Ascending aorta (tissue), 2 donors: ENCODE measurements at places on chromosomes 1 and 21.
A peak's percentile ranks its signal among the peaks of the same experiment; 100 is the strongest.

DNA sequence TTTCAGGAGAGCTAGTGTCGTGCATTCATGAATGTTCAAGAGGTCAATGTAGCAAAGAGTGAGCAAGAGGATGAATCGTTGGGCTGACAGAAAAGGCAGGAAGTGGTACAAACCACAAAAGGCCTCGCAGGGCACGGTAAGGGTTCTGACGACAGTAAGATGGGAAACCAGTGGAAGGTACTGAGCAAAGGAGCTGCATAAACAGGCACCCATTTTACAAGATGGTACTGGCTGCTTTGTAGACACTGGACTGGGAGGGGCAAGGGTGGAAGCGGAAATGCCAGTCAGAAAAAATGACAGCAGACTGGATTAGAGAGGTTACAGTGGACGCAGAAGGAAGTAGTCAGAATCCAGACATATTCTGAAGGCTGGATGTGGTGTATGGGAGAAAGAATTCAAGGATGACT lies 123.5 kb downstream of the PTPN14 start:
- no peak for DNase-seq

- DNase-seq = no peak
Observed at GRCh38 chr1:65392497-65392896, 28.0 kb upstream of the LEPR start.

GRCh38 chr1:183180218-183180617 lies 5.8 kb upstream of the LAMC2 start:
- DNase-seq = peak; percentile 82

- no peak for DNase-seq
Observed at GRCh38 chr1:200900877-200901276, 6.2 kb downstream of the INAVA start.

DNA sequence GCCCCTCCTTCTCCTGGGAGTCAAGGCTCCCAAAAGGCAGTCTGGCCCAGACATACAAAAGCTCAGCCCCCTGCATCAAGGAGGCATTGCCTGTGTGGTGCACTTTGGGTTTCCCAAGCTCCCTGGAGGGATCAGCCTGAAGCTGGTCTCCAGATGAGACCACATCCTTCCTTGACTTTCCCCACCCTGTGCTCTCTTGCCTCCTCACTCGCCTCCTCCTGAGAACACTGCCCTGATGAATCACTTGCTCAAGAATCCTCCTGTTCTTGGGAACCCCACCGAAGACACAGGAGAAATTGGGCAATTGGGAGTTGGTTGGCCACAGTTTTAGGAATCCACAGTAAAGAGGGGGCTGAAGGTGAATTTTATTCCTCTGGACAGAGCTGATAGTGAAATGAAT lies 34.8 kb upstream of the LYST start:
- no peak for DNase-seq

DNA sequence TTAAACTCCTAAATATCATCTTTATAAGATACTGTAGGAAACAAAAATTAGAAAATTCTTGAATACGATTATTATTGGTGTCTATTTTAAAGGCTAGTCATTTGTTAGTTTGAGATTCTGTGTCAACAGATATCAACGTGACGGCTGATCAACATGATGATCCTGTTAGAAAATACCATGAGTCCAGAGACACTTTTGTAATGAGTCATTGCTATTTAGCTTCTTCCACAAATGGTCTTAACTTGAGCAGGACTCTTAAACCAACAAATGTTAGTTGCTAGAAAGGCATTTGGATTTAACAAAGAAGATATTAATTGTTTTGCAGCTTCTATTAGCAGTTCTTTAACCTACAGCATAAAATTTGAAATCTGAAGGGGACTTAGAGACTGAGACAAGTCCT lies 131.2 kb downstream of the TGFB2 start:
- DNase-seq = no peak

DNA sequence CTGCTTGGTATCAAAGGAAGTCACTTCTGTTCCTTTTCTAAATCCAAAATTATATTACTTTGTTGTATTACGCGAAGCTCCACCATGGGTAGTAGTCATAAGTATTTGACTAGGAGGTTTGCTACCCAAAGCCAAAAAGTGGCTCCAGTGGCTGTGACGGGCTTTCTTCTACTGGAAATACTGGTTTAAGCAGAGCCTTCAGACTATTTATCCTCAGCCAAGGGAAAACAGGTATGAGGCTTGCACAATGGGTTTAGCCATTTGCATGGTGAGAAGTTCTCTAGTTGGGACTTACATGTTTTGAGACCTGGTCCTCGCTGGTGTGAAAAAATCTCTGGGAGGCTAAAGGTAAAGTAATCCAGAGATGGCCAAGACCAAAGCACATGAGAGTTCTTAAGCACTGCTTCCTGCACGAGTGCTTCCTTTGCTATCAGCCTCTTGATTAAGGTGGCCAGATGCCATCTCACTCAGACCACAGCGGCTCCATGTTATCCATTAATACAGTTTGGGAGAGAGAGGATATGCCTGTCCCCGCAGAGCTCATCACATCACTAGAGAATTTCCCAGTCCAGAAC lies 121.2 kb downstream of the PIK3R3 start:
- no peak for DNase-seq

DNA sequence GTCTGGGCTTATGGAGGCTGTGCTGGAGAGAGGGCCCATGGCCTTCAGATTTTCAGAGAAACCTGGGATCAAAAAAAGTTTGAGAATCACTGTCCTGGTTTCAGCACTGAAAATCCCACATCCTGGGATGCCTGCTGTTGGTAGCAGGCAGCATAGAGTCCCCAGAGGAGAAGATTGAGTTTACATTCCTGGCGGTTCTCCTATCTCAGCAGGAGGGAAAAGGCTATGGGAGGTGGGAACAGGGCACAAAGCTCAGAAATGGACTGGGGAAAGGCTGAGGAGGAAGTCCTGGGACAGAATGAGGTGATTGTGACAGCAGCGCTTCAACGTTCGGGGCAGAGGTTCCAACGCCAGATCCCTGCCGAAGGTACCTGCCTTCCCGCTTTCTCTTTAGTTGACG lies 103.4 kb downstream of the ETS2 start:
- no peak for DNase-seq

DNA sequence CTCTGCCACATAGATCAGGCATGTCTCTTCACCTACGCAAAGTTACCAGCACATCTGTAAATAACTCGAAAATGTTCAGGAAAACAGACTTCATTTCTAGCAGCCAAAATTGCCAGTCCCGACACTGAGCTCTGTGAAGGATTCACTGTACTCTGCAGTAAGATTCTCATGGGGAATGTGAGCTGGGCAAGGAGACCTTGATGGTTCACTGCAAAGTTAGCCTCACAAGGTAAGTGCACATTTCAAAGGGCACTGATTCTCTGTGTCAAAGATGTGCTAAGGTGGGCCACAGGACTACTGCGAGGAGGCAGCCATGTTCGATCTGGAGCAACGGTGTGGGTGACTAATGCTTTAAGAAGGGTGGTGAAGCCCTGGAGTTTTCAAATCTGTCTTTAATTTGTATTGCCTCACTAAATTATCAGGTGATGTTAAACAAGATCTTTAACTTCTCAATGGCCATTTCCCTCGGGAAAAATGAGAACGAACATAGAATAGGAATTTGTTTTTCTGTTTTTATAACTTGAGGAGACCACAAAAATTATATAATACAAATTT lies 25.2 kb downstream of the STPG1 start:
- no peak for DNase-seq

GRCh38 chr1:54866801-54867716 lies 19.9 kb downstream of the DHCR24 start:
- DNase-seq = peak; percentile 56

GRCh38 chr1:158999316-159000069 lies 10.2 kb upstream of the IFI16 start:
- DNase-seq = peak; percentile 89

- DNase-seq = no peak
Observed at GRCh38 chr1:159250638-159251216, 46.1 kb downstream of the ACKR1 start.

- DNase-seq = no peak
Observed at GRCh38 chr1:6965083-6965934, 180.1 kb downstream of the CAMTA1 start.

GRCh38 chr1:32247983-32248889 lies 1.2 kb downstream of the FAM167B start:
- peak; percentile 51 for DNase-seq

- DNase-seq = no peak
Observed at GRCh38 chr1:31482482-31483011, 69.5 kb downstream of the SERINC2 start.

DNA sequence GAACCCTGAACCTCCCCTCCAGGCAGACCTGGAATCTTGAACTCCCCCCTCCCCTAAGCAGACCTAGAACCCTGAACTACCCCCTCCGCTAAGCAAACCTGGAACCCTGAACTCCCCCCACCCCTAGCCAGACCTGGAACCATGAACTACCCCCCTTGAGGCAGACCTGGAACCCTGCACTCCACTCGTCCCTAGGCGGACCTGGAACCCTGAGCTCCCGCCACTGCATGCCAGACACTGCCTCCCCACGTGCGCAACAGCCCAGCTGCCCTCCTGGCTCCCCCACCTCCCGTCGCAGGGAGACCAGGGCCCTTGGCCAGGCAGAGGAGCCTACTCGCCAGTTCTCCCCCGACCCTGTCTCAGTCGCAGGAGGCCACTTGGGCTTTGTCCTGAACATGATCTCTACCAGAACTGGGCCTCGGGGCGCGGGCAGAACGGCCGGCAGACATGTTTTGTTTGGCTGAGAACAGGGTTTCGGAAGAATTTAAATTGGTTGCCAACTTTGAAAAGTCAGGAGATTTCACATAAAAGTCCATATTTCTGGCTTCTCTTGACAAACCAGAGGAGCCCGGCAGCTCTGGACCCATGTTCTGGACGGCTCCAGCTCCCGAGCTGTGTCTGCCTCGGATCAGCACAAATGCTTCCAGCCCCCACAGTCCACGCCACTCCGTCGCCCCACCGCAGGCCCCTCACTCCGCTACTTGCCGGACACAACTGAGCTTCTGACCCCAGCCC lies 9.2 kb upstream of the PLEKHG5 start:
- DNase-seq = no peak

DNA sequence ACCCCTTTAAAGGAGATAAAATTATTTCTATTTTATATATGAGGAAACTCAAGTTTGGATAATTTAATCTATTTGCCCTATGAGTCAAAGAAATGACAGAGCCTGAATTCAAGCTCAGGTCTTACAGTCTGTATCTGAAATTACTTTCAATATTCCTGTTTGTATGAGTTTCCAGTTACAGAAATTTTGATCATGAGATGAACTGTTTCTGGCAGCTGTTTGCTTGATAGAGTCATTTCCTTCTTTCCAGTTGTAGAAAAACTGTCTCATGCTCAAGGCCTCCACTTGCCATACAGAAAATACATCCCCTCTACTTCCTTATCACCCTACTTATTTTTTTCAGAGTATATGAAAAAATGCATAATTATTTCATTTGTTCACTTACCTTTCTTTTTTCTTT lies 87.6 kb downstream of the PTPRC start:
- no peak for DNase-seq

- DNase-seq = no peak
Observed at GRCh38 chr1:193070942-193071341, 11.5 kb downstream of the RO60 start.

- DNase-seq = no peak
Observed at GRCh38 chr1:226226601-226227000, 3.1 kb downstream of the MIXL1 start.

DNA sequence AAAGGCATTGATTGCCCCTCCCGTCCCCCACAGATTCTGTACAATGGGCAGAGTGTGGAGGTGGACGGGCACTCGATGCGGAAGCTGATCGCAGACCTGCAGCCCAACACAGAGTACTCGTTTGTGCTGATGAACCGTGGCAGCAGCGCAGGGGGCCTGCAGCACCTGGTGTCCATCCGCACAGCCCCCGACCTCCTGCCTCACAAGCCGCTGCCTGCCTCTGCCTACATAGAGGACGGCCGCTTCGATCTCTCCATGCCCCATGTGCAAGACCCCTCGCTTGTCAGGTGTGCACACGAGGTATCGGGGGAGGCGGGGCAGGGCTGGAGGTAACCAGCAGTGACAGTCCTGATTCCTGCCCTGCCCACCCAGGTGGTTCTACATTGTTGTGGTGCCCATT lies 44.8 kb upstream of the KDM4A start:
- no peak for DNase-seq

DNA sequence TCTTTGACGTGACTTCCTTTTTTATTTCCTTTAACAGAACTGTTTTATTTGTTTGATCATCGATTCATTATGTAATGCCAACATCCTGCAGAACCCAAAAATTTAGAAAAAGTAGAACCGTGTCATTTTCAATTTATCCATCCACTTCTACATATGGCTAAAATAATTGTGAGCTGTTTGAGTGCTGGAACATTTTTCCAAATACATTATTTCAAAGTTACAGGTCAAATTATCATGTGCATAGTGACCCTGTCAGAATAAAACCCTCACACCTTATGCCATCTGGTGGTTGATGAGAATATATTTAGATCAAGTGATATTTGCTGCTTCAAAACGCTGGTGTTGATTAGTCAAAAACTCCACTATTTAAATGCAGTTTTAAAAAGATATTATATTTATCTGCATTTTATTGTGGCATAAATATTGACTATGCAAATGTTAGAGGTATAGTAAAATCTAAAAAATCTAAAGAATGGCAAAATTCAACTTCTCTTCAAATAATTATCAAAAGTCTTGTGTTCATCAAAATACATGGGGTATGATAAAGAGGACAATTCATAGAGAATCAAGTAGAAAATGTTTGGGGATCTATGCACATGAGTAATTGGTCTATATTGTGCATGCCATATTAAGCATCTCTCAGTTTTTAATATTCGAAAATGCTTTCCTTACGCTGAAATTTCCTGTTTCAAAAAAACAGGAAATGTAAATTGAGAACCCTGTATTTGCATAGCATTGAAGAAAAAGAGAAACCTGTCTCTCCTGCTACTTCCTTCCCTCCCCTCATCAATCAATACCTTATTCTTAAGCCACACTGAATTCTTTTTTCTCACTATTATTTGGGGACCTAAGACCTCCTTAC lies 39.7 kb downstream of the UBE2U start:
- no peak for DNase-seq

- DNase-seq = no peak
Observed at GRCh38 chr21:41961282-41961701, 7.5 kb upstream of the C2CD2 start.

DNA sequence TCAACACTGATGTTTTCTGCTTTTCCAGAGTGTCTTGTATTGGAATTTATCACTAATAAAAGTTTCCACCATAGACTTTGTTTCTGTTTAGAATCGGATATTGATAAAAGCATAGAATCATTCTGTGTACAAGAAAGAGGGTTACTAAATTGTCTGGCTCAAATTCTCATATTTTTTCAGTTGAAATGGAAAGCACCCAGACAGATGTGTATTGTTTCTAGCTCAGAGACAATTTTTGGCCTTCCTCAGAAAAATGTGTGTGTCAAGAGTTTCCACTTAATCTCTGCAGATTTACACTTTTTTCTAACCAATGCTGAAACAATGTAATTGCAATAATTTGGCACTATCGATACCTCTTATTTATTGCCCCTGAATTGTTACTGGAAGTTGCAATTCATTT lies 20.2 kb downstream of the LHX9 start:
- DNase-seq = no peak

- DNase-seq = no peak
Observed at GRCh38 chr1:68495532-68495931, 1.4 kb downstream of the DEPDC1 start.
